HCEC 1CT (cell line): ENCODE measurements at places on chromosomes 1 and 21.
A peak's percentile ranks its signal among the peaks of the same experiment; 100 is the strongest.

DNA sequence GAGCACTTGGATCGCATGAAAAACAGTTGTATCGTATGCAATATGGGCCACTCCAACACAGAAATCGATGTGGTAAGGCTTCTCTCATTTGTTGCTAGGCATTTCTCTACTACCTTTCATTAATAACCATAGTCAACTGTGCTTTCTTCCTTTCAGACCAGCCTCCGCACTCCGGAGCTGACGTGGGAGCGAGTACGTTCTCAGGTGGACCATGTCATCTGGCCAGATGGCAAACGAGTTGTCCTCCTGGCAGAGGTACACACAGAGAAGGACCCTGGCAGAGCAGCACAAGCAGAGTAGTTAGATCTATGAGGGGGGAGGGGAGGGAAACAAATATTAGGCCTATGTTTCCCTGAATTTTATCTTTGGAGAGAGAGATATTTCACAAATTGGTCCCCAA lies 16.0 kb upstream of the STRIP1 start:
- no peak for DNase-seq

DNA sequence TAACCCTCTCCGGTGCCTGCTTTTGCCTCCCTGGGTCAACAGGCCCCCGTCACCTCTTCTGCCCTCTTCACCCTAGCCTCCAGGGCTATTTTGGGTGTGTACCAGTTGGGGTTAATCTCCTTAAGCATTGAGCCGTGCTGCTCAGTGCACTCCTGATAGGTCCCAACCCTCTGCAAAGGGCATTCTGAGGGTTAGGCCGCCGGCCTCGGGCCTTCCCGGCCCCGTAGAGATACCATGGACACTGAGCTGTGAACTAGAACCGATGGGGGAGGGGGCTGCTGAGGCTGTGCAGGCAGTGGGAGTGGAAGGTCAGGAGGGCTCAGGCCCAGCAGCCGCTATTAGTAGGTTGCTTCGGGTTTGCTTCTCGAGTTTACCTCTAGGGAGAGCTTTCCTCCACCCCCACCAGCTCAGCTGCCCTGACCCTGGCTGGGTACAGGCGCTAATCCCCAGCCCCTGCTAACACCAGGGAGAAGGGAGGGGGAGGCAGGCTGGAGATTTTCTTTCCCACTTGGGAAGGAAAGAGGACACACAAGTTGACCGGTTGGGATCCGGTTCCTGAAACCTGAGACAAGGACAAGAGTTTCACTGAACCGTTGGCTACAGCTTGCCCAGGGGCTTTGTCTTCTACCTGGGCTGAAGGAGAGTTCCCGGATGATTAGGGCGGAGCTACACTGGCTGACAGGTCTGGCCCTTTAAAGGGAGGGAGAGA lies 4.8 kb downstream of the LMOD1 start:
- no peak for DNase-seq

DNA sequence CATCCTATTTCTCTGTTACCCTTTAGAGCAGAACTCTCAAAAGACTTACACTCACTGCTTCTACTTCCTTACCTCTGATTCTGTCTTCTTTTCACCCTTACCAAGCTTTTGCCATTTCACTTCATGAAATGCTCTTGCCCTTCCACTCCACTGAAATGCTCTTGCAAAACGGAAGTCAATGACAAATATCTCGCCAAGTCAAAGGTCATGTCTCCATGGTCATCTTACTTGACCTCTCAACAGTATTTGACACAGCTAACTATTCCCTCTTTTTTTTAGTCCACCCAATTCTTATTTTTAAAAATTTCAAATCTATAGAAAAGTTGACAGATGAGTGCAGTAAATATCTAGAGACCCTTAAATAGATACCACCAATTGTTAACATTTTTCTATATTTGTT lies 107.7 kb downstream of the OLFML2B start:
- DNase-seq, result no peak

DNA sequence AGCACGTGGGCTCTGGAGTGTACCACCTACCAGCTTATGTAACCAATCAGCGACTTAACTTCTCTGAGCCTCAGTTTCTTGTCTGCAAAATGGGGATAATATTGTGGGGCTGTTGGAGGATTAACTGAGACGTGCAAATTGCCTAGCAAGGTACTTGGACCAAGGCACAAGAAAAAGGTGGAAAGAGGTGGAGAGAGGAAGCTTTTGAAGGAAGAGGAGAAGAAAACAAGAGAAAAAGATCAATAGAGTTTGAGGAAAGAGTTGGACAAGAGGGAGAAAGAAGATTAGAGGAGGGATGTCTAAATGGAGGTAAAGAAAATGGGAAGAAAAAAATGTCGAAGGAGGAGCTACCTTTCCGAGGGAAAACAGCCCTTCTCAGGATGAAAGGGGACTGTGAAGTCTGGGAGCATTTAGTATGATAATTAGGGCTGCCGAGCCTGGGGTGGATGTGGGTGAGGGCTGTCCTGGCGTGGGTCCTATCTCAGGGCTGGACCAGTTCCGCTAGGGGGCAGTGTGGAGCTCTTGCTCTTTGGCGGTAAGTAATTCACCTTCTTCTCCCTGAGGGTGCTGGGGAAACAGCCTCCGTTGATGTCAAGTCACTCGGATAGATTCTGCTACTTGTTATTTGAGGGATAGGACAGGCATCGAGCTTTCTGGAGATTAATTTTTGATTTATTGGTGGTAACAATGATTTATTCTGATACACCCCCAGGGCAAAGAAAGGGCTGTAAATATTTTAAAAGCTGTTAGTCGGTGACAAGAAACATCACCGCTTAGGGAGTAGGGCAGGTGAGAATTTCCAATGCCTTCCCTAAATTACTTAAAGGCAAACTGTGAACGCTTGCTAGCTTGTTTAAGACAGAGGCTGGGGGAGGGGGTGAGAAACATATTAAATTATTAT lies 79.0 kb upstream of the NFASC start:
- peak; percentile 24 for DNase-seq

DNA sequence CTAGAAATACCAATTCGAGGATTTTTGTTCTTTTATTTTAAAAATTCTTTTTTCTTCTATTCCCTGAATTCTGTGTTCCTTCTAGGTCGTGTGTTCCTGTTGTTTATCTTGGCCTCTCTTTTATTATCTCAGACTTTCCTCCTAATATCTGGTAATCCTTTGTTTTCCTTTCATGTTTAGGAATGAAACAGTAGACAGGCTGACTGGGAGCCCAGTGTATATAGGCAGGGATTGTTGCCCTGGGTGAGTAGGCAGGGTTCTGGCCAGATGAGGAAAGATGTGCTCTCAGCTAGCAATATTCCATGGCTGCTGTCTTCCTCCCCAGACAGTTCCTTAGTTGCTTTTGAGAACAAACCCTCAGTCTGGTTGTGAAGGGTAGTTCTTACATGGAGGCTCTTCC lies 161.8 kb upstream of the PDE4B start:
- no peak for DNase-seq

- no peak for DNase-seq
Observed at GRCh38 chr21:29465546-29465945, 166.8 kb downstream of the BACH1 start.

- peak; percentile 30 for DNase-seq
Observed at GRCh38 chr1:27166351-27166802, 11.5 kb upstream of the SLC9A1 start.
